Activated CD4-positive, alpha-beta T cell treated with anti-CD3 and anti-CD28 coated beads, Interleukin-2, amount 50 U/mL, for 48 hours (primary cell): ENCODE measurements at places on chromosomes 4 and X.

DNA sequence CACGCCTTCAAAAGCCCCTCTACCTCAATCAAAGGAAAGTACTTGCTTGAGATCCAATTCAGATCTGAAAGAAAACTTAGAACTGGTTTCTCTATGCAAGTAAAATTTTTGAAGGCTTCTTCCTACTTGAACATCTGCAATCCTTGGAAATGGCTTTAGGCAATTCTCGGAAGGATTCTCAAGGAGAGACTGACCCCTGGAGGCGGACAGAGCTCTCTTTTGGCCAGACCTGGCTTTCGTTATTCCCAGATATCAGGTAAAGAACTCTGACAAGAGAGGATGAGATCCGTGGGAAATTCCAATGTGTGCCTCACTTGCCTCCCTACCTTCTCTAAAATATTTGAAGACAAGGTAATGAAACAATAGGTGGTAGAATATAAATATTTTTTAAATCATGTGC lies 670.3 kb upstream of the FAM241A start:
- no peak for DNase-seq

DNA sequence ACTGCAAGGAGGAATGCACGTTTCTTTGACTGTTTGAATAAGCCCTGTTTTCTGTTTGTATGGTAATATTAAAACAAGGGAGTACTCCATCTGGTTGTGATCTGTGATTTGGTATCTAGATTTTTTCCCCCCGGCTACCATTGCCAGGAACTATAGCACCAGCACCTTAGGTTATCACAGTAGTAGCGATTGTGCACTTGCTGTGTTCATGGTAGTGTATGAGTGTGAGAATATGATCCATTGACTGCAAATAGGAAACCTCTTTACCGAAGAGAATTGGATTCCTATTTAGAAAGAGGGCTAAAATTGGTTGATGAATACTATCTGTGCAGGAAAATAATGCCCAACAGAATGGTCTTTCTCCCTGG lies 69.9 kb downstream of the LARP7 start:
- DNase-seq: no peak

DNA sequence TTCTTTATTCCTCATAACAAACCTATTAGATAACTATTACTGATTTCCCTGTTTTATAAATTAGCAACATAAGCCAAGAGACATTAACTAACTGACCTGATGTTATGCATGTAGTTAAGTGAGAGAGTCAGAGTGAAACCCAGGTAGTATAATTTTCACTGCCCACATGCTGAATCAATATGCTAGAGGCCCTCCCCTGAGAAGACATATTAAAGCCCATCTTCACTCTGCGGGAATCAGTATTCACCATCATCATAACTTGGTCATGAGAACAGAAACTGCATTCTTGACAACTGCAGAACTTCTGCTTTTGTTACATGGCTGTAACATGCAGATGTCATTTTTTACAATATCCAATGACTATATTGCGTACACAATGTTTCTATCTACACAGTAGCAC lies 1324.3 kb downstream of the ARAP2 start:
- no peak for DNase-seq

GRCh38 chrX:154793084-154793795 lies 12.0 kb downstream of the MPP1 start:
- no peak for DNase-seq

- DNase-seq: no peak
Measured at GRCh38 chrX:23383411-23383810, 48.8 kb downstream of the PTCHD1 start.

- no peak for DNase-seq
Measured at GRCh38 chr4:121176082-121176934, 12.2 kb upstream of the TNIP3 start.
